ENCODE measurements at places on chromosomes 7 and 10.

GRCh38 chr10:119933179-119933578 is 40.6 kb downstream of the SEC23IP start:
- peak; percentile 53 for DNase-seq

- DNase-seq = no peak
These were observed 3.6 kb downstream of the FBXL13 start for GRCh38 chr7:103071000-103071399.

GRCh38 chr7:20696002-20696605 is 80.6 kb downstream of the ABCB5 start:
- DNase-seq = no peak

DNA sequence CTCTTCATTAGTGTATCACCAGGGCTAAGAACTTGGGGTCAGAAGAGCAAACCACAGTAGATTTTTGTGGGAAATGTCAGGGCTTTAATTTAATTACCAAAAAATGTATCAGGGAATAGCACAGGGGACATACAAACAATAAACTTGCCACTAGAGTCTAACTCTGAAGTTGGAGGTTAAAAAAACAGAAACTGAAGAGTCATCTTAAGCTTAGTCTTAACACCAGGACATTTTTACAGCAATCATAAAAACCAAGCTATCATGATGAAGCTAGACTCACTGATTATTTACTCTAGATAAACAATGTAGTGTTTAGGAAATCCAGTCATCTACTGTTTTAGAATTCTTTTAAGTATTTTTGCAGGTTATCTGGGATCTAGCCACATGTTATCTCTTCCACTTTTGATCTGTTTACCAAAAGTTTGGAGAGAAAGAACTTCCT is 48.4 kb upstream of the GLI3 start:
- no peak for DNase-seq

All from NCI-H146 (cell line).